Brain (organoid and tissue), 16 donors: ENCODE measurements at places on chromosomes 13 and 19. TPM values are rescaled to one million over a fixed set of nuclear protein-coding genes. Genes with fewer than 3 reads are reported as not detected.
A peak's percentile ranks its signal among the peaks of the same experiment; 100 is the strongest.

DNA sequence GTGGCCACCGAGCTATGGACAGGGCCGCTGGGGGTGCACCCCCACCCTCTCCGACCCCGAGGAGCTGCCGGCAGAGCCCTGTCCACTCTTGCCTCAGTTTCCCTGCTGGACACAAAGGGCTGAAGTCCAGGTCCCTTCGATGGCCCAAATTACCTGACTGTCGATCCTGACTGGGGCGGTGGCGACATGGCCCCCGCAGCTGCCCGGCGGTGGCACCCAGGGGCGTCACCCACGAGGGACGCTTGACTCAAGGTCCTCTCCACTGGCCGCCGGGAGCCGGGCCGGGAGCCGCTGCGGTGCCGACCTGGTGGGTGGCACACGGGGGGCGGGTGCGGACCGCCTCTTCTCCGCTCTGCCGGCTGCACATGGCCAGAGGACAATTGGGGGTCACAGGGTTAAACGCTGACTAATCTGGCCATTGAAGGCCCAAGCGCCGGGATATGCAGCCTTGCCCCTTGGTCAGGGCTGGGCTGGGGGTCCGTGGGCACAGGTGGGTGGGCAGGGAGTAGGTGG is 16.4 kb downstream of the ARID3A start:
- DNase-seq, result no peak

GRCh38 chr13:101618440-101619187 is 166.1 kb downstream of the ITGBL1 start:
- no peak for DNase-seq

DNA sequence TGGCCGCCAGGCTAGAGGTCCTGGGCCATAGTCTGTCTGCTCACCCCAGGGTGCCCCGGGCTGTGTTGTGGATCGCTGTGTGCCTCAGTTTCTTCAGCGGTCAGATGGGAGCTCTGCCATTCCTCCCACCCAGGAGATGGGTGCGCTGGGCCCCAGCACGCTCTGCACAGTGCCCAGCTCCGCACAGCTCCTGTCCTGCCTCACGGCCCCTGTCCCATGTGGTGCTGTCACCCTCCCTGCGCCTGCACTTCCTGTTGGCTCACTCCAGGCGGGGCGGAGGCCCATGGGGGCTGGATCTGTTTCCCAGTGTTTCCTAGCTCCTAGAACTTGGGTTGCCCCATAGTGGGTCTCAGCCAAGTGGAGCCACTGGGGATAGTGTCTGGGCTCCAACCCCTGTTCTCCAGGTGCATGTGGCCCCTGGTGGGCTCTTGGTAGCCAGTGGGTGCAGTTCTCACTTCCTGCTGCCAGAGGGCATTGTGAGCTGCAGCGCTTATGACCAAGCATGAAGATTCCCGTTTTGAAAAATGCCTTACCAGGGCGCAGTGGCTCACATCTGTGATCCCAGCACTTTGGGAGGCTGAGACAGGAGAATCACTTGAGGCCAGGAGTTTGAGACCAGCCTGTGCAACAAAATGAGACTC is 69.8 kb downstream of the KDM4B start:
- peak; percentile 49 for DNase-seq

- no peak for DNase-seq
Measured at GRCh38 chr13:60213236-60213744, 49.6 kb upstream of the DIAPH3 start.

DNA sequence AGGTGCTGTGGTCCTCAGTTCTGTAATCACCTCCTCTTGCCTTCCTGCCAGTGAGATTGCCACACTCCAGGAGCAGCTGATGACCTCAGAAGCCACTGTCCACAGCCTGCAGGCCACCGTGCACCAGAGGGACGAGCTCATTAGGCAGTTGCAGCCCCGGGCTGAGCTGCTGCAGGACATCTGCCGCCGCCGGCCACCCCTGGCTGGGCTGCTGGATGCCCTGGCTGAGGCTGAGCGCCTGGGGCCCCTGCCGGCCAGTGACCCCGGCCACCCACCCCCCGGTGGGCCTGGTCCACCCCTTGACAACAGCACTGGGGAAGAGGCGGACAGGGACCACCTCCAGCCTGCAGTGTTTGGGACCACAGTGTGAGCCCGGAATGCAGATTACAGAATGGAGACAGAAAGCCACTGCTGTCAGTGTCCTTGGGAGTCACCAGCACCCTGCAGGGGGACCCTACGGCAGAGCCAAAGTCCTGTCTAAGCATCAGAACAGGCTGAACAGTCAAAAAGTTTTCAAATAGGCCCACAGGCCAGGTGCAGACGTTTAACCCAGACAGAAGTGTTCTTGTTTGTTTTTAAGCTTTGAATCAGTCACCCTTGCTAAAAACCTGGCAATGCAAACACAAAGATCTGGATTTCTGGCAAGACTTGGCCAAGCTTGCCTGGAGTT is 4.2 kb downstream of the VMAC start:
- DNase-seq, result no peak

- DNase-seq, result peak; percentile 49
Measured at GRCh38 chr13:40777166-40777808, 6.3 kb upstream of the MRPS31 start.

- DNase-seq, result no peak
Measured at GRCh38 chr19:49809160-49809940, 3.7 kb downstream of the FUZ start.

DNA sequence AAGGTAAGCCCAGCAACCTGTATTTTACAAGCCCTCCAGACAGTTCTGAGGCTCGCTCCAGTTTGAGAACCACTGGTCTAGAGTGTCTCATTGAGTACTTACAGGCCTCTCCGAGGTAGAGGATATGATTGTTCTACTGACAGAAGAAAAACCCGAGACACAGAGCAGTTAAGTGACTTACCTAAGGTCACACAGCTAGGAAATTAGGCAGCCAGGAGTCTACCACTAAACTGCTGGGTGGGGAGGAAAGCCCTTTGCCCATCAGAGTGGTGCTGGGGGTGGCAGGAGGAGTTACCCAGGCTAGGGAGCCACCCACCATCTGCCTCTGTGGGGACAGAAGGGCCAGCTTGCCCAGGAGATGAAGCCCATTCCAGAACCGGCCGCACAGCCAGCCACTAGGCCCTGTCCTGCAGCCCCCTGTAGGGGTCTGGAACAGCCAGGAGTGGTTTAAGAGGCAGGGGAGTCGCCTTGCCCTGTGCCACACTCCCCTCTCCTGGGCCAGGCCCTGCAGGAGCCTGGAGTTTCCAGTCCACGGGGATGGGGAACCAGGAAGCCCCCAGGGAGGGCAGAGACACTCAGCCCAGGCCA is 703 bp downstream of the RASGRP4 start:
- DNase-seq, result no peak

DNA sequence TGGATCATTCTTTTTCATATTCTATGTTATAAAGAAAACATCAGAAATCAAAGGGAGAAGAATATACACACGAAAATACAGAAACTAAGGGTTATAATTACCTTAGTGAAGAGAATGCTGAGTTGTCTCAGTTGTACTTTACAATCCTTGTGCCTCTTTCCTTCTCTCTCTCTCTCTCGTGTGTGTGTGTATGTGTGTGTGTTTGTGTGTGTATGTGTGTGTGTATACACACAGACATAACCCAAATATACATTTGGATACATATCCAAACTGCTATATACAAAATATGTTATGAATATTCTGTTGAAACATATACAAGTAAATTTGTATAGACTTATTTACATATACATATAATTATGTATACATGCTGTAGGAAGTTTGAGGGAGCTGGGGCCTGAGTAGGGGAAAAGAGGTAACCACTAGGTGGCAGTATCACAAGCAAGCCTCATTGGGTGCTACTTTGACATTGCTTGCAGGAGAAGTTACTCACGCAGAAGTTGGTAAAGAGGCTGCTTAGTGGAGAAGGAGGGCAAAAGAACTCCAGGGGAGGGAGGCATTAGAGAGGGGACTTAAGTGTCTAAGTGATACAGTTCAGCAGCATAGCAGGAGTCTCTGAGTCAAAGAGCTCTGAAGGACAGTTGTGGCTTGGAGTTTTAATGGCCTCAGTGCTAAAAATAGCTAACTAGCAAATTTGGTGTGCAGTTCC is 465.1 kb upstream of the PCDH20 start:
- DNase-seq, result no peak

GRCh38 chr13:21054313-21054712 is 7.1 kb downstream of the LATS2 start:
- DNase-seq, result no peak

DNA sequence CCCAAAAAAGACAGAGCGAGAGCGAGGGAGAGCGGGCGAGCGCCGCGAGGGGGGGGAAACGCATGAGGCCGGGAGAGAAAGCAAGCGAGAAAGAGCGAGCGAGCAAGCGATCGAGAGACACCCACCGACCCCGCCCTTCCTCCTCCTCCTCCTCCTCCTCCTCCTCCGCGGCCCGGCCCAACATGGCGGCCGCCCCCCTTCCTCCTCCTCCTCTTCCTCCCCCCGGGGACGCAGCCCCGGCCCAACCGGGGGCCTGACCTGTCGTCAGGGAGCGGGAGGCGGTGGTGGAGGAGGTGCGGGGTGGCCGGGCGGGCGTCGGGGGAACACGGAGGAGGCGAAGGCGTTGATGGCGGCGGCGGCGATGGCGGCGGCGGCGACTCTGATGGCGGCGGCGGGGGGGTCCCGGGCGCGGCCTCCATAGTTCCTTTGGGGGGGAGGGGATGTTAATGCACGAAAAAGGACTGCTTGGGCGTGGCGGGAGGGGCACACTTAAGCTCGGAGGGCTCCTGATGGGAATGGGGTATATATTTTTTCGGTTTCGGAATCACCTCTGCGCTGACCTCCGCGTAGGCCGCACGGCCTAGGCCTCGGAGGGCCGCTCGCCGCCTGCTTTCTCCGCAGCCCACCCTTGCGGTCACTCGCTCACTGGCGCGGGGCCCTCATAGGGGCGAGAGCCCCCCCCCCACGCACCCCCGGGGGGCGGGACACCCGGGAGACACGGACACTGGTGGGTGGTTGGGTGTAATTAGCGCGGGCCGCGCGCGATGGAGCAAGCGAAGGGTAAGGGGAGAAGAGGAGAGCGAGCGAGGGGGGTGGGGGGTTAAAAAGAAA is 1.2 kb downstream of the ZC3H4 start:
- peak; percentile 95 for DNase-seq

DNA sequence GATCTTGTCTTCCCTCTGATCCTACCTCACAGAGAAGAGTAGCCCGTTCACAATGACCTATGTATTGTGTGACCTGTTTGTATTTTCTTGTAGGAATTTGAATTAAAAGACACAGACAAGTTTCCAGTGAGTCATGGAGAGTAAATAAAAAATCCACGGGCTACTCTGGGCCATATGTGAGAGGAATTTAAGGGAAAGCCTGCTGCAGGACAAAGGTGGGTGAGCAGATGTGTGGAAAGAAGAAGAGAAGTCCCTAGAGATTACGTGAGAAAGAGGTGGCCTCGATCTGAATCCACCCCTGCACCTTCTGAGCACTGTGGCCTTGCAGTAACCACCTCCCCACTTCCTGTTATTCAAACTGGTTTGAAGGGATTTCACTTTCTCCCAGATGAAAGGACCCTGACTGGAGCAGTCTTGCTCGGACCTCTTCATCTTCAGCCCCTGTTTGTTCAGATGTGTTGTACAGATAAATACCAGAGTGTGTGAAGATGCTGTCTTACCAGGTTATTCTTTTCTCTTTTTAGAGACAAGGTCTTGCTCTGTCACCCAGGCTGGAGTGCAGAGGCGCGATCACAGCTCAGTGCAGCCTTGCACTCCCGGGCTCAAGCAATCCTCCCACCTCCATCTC is 205.4 kb downstream of the PDS5B start:
- DNase-seq, result no peak

- DNase-seq, result peak; percentile 59
Measured at GRCh38 chr19:13154911-13155471, 4.8 kb downstream of the IER2 start.

DNA sequence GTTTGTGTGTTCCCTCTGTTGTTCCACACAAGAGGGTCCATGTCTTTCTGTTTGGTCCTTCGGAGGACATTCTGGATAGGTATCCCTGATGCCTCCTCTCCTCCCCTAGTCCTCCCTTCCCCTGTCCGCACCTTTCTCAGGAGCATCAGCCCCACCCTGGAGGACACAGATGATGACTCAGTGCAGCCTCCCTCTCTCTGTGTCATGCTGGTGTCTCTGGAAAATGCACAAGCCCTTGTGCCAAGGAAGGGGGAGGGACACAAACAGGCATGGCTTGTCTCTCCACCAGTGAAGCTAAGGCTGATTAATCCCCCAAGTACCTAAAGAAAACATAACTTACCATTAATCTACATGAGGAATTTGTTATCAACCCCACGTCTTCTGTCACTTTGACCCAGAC is 16.2 kb upstream of the TNFRSF19 start:
- no peak for DNase-seq

DNA sequence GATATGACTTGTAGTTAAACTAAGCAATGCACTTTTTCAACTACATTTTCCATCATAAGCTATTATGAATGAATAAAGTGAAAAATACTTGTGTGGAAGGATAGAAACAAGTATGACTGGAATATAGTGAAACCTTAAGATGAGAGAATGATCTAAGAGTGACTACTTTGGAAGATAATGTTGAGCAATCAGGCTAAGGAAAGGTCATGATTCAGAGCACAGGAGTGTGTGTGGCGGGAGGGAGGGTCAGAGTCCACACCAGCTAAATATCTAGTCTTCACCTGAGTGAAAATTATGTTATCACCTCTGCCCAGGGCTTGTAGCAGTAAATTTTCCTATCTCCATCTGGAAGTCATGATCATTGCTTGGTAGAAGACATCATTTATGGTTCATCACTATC is 833.4 kb upstream of the ATXN8OS start:
- DNase-seq, result no peak

DNA sequence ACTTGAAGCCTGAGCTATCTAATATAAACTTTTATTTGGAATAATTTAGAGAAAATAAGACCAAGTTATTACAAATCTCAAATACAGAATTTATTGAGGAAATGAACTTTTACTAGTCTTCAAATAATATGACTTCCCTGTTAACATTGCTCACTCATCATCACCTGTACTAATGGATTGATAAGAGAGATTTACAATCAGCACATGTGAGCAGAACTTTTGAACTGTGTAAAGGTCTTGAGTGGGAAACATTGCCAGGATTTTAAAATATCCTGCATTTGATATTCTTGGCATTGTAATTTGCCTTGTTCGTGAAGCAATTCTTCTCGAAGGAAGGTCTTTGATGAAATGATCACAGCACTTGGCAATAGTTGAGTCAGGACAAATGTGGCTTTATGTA is 111.9 kb downstream of the FGF9 start:
- DNase-seq, result no peak

GRCh38 chr13:75656425-75656989 is 20.4 kb downstream of the LMO7 start:
- no peak for DNase-seq

GRCh38 chr19:12913011-12913561 is 6.0 kb downstream of the SYCE2 start:
- DNase-seq, result peak; percentile 94

Gene UTP14C
- 4.9 TPM for polyA plus RNA-seq

Gene C13orf46
- 0.24 TPM for polyA plus RNA-seq

Gene FLT3LG
- 8.0 TPM for polyA plus RNA-seq

Gene RASL11A
- polyA plus RNA-seq, result 4.4 TPM

Gene ZNF486
- polyA plus RNA-seq, result 4.0 TPM

Gene SPRED3
- polyA plus RNA-seq, result 2.6 TPM

Gene NCAN
- 37.8 TPM for polyA plus RNA-seq

Gene SPC24
- polyA plus RNA-seq, result 15.0 TPM

Gene SLC25A23
- polyA plus RNA-seq, result 129 TPM

Gene ZNF443
- polyA plus RNA-seq, result 1.1 TPM
